ENCODE measurements at places on chromosomes 13 and 19. TPM values are rescaled to one million over a fixed set of nuclear protein-coding genes. Genes with fewer than 3 reads are reported as not detected.

DNA sequence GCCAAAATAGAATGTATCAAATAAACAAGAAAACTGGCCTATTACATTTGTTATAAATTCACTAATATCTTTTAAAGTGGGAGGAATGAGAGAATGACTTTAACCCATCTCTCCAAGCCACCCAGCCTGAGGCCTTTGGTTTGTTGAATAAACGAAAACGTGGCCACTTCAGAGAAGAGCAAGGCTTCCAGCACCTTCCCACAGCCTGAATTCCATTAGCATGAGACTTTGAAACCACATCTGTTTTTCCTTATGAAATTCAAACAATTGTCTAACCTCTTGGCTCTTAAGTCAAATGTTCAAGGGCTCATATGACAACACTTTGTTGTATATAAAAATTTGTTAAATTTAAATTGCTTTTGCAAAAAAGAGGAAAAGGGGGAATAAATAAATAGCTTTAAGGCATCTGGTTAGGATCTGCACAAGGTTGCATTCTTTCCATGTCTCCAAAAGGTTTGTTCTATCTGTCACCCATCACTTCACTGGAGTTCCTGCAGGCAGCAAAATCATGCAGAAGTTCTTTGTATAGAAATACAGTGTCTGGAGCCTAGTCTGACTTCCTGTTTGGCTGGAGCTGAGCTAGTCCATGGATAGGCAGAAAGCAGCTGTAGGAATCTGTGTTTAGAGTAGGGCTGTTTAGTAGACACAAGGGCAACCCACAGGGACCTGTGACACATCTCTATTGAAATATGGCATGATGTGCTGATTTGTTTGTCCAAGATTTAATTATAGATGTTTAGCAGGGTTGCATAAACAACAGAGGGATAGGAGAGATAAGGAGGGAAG, 502.3 kb downstream of the KCTD12 start:
- no peak for DNase-seq

- no peak for DNase-seq
These were observed 9.8 kb downstream of the CLC start for GRCh38 chr19:39728040-39728439.

OR1I1 gene
- total RNA-seq: not detected

CEACAM4 gene
- total RNA-seq: 1.0 TPM

Measured in pancreas (tissue), 10 donors.